ENCODE measurements at places on chromosomes 3 and 15.

DNA sequence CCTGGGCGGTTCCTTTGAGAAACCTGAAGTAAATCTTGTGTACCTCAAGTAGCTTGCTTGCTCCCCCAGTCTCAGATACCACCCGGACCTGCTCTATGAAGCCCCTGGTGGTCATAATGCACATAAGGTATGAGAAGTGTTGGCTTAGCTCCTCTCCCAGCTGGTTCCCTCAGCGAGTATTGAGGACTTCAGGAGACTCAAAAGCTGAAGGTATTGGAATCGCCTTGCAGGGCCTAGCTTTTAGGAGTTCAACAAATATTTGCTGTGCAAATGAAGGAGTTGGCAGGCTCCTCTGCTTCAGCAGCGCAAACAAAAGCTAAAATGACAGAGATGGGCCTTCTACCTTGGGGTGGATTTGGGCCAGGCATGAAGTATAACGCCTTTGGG lies 1.7 kb downstream of the CMTM8 start:
- DNase-seq: no peak

DNA sequence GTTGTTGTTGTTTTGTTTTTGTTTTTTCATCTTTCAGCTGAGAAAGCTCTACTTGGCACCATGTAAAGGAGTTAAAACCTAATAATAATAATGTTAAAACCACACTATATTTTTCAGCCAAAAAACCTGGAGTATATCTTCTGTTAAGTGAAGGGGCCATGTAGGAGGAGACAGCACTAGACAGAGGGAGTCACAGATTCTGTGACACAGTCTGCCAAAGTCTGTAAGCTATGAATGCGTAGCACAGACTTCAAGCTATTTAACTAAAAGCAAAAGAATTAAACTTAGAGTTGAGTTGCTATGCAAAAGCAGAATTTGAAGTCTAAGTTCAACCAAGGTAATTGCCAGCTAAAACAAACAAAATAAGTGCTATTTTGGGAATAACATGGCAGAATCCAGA lies 296.0 kb upstream of the COL8A1 start:
- no peak for DNase-seq

- no peak for DNase-seq
Measured at GRCh38 chr3:126135071-126135405, 45.3 kb downstream of the ALDH1L1 start.

DNA sequence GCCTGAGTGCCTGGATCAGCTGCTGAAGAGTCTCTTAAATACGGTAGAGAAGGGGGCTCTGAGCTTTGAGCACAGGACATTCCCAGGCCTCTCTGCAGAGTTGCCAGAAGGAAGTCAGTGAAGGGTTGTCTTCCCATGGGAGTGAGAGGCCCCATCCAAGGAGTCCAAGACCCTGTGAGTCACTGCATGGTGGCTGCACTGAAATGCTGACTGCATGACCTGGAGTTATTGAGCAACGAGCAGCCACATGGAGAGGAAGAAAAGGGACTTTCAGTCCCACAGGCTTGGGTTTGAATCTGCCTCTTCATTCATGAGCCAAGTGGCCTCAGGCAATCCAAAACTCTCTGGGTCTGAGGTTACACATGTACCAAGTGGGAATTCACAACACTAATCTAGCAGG lies 69.6 kb upstream of the RASGRF1 start:
- no peak for DNase-seq

DNA sequence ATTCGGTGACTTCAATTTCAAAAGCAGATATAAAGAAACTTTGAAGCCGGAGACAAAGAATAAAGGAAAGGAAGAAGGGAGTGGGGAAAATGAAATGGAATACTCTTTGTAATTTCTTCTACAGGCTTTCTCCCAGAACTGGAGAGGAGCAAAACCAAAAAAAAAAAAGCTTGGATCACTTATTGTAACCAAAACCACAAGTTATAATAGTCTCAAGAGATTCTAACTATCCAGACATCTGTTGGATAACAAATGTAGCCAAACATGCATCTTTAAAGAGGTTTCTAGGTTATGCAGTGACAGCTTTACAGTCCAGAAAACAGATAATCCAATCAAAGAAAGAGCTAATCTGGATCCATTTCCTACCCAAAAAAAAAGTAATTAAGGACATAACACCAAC lies 36.2 kb downstream of the VGLL3 start:
- no peak for DNase-seq

GRCh38 chr15:73924171-73924921 lies 1.9 kb upstream of the LOXL1 start:
- no peak for DNase-seq

- DNase-seq: no peak
Measured at GRCh38 chr3:51879937-51880336, 4.5 kb upstream of the IQCF5 start.

DNA sequence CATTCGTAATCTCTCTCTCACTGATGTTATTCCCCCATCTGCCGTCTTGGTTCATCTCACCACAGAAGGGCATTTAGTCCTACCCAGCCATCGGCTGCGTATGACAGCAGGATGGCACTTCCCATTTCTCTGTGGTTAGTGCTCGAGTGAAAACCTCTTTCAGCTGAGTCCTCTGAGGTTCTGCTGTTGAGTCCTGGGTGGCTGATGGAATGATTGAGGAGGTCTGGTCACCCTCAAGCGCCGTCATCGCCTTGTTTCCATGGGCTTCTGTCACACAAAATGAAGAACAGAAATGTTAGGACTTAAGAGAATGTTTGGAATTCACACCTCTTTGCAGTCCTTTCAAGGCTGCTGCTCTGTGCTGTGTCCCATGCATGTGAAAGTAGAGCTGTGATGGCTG lies 9.4 kb upstream of the SACM1L start:
- peak; percentile 82 for DNase-seq

- DNase-seq: no peak
Measured at GRCh38 chr15:81056304-81056703, 55.6 kb downstream of the TLNRD1 start.

DNA sequence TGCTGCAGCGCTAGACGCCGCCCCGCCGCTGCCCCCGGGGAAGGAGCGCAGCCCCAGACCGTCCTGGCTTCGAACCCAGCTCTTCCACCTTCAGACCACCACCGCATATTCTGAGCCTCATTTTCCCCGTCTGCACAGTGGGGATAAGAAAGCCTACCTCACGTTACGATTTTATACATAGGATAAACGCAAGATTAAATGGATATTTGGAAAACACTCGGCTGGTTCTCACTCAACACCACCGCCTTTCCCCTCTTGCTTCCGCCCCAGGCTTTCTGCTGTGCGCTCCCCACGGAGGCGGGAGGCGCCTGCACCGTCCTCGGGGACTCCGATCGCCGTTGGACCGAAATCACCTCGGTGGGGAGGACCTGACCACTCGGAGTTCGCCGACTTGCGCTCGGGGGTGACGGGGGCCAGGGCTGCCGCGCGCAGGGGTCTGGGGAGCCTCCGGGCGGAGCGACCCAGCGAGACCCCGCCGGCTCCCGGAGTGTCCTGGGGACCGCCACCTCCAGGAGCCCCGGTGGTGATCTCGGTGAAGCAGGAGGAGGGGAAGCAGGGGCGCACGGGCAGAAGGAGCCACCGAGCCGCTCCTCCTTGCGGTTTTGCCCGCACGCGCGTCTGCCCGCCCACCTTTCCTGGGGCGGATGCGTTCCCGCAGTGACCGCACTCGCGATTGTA lies 4.0 kb downstream of the FBXL22 start:
- peak; percentile 49 for DNase-seq

GRCh38 chr3:141081141-141081795 lies 30.1 kb downstream of the SPSB4 start:
- no peak for DNase-seq

DNA sequence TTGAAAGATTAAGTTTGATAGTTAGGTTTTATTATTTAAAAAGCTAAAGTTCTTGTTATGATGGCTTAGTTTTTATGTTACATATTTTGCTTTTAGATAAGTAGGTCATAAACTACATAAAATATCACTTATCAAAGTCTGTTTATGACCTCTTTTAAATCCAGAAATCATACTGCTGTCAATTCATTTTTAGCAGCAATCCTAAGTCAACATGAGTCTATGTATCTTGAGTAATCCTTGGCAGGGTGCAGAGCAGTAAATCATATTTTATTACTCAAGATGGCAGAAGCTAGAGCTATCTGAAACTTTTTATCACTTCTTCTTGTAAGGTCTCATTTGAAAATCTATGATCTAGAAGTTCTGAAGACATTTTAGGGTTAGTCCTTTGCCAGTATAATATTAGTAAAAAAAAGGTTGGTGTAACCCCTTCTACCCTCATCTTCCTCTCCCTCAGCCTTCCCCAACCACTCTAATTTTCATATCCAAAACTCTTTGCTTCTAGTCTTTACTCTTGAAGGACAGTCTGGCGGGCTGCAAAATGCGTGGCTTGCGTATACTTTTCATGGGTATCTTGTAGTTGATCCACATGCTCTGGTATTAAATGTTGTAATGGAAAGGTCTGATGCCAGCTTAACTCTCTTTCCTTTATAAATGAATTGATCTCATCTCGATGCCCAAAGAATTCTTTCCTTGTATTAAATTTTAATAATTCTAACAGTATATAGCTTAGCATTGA lies 134.0 kb upstream of the THRB start:
- DNase-seq: no peak

GRCh38 chr3:53473422-53473821 lies 21.0 kb upstream of the CACNA1D start:
- no peak for DNase-seq
